ENCODE measurements at places on chromosomes 13 and 19. TPM values are rescaled to one million over a fixed set of nuclear protein-coding genes. Genes with fewer than 3 reads are reported as not detected.

Gene LILRA1
- 4.7 TPM for total RNA-seq

GRCh38 chr13:43374621-43375020, 351.2 kb downstream of the DNAJC15 start:
- H3K4me1 ChIP-seq, result no peaks in the 10 kb centered on the region
- H3K4me3 ChIP-seq, result no peak overlapping the region
- H3K36me3 ChIP-seq, result no peaks in the 10 kb centered on the region
- H3K27me3 ChIP-seq, result no peaks in the 10 kb centered on the region
- no peak overlapping the region for H3K27ac ChIP-seq

GRCh38 chr19:34181111-34181864, 9.0 kb downstream of the LSM14A start:
- H3K36me3 ChIP-seq, result no peaks in the 10 kb centered on the region
- H3K4me3 ChIP-seq, result no peak overlapping the region

DNA sequence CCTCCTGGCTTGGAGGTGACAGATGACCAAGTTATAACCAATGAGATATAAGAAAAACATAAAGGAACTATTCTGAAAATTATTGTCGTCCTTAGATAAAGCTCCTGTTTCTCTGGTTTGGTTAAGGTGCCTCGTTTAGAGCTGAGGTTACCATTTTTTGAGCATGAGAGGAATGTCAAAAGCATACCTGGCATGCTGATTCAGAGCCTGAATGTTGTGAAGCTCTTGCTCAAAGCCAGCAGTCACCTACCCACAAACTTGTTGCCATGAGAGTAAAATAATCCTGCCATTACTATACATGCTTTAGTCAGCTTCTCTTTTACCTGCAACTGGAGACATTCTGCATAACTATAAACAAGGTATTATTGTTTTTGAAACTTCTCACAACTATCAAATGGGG, 1116.2 kb downstream of the DIAPH3 start:
- H3K4me3 ChIP-seq, result no peak overlapping the region
- DNase-seq, result no peak
- H3K27me3 ChIP-seq, result no peaks in the 10 kb centered on the region
- H3K27ac ChIP-seq, result no peak overlapping the region

DNA sequence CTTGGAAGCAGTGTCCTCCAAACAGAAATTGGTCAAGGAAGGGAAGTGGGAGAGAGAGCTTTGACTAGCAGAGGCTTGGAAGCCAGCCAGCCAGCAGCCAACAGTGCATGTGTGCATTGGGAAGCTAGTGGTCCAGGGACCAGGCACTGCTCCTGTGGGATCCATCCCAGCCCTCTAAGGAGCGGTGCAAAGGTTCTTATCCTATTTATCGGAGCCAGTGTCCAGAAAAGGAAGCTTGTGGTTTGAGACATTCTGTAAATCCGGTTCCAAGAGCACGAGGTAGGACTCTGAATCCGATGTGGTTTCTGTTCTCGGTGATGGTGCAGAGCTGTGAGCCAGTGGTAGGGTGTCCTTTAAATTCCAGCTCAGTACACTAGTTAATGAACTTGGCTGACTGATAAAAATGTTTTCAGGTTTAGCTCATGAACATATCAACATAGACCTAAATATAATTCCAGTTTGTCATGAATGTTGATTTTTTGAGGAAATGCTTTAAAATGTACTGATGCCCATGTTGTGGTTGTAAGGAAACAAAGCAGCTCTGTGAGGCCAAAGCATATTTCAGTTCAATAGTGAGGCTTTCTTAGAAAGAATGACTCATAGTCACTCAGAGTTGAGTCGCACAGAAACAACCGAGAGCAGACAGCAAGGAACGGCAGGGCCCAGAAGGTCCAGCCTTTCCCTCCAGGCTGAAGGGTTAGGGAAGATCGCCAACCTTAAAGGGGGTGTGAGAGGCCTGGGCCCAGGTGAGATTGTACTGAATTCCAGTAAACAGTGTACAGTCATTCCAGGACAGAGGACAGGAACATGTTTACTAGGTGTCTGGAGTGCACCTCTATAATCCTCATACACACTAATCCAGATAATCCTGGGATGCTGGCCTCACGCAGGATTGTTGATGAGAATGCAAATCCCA, 21.5 kb upstream of the GARRE1 start:
- no peaks in the 10 kb centered on the region for H3K27me3 ChIP-seq
- H3K27ac ChIP-seq, result no peak overlapping the region
- H3K36me3 ChIP-seq, result peaks cover 31% of the 10 kb centered on the region
- H3K4me3 ChIP-seq, result no peak overlapping the region
- H3K4me1 ChIP-seq, result peaks cover 11% of the 10 kb centered on the region

GRCh38 chr19:42024622-42025111, 30.6 kb upstream of the ATP1A3 start:
- no peak overlapping the region for H3K4me3 ChIP-seq
- no peak overlapping the region for H3K27ac ChIP-seq
- no peaks in the 10 kb centered on the region for H3K36me3 ChIP-seq
- H3K27me3 ChIP-seq, result peaks cover 5% of the 10 kb centered on the region
- H3K4me1 ChIP-seq, result peaks cover 3% of the 10 kb centered on the region
- no peak for DNase-seq

- no peak overlapping the region for H3K27ac ChIP-seq
- no peaks in the 10 kb centered on the region for H3K36me3 ChIP-seq
- H3K4me3 ChIP-seq, result no peak overlapping the region
- DNase-seq, result no peak
- H3K27me3 ChIP-seq, result no peaks in the 10 kb centered on the region
These were observed 23.1 kb upstream of the KLF5 start for GRCh38 chr13:73035660-73036059.

Gene MEIS3
- total RNA-seq, result 4.3 TPM

Gene CACNA1A
- total RNA-seq, result 0.26 TPM

DNA sequence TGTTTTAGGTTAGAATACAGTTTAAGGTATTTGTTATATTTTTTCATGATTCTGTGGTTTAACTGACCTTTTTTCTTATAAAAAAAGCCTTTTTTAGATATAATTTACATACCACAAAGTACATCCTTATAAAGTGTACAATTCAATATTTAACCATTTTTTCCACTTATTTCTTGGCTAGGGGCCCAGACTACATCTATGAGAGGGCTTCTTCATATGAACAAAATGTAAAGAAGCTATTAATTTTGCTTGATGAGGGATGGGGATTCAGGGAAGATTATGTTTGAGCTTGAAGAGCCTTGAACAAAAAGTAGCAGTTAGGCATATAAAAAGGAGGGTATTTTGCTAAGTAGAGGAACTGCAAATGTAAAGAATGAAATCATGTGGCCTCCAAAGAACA, 2.2 kb downstream of the CCDC122 start:
- no peak overlapping the region for H3K4me3 ChIP-seq
- no peaks in the 10 kb centered on the region for H3K36me3 ChIP-seq
- no peak overlapping the region for H3K27ac ChIP-seq

Gene SLAIN1
- total RNA-seq, result 16.4 TPM

DNA sequence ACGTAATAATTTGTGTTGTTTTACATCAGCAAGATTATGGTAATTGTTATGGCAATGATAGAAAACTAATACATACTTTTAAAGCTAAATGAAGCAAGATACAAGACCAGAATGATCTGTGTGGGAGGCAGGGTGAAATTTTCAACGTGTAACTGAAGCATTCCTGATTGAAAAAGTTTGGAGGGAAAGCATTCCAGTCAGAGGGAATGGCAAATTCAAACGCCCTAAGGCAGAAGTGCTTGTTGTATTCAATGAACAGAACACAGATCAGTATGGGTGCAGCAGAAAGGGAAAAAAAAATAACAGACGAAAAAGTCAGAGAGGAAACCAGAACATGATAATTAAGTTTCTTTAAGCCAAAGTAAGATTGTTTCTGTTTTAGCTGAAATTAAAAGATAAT, 928.5 kb upstream of the SLITRK1 start:
- no peaks in the 10 kb centered on the region for H3K4me1 ChIP-seq
- no peak overlapping the region for H3K4me3 ChIP-seq
- DNase-seq, result no peak
- no peaks in the 10 kb centered on the region for H3K36me3 ChIP-seq
- no peaks in the 10 kb centered on the region for H3K27me3 ChIP-seq
- no peak overlapping the region for H3K27ac ChIP-seq

Gene ZNF724
- total RNA-seq, result 2.3 TPM

DNA sequence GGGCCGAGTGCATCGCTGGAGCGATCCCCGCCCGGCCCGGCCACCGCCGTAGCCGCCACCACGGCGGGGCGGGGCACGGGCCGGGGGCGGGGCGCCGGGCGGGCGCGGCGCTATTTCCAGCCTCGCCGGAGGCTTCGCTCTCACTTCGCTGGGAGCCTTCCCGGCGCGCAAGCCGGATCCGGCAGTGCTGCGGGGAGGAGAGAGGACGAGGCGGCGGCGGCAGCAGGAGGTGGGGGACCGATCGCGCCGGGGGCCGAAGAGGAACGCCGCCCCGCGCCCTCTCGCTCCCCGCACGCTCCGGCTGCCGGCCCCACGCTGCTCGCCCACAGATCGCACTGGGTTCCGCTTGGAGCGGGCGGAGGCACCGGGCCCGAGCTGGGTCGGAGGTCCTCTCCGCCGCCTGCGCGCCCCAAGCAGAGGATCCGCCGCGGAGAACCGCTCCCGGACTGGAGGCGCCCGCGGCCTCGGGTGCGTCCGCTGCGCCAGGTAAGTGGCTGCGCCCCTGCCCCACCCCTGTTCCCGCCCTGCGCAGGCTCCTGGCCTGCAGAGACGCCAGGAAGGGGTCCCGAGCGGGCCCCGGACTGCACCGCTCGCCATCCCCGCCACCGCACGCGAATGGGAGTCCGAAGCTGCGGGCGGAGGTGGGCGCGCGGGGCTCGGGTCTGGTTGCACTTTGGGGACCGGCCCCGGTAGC, at the start of gene CHST8:
TSS of gene CHST8 (plus strand) at position 143 of the 694 bp plus-strand sequence. CDS start 67,309 bp downstream, outside the sequence.
- no peak within 1 kb of the TSS for H3K27ac ChIP-seq
- no peak for DNase-seq
- H3K4me3 ChIP-seq, result peak within 1 kb of the TSS; percentile 41
- H3K27me3 ChIP-seq, result peaks cover 52% of the 10 kb centered on the region

Gene CYP4F8
- 2.1 TPM for total RNA-seq

- no peak for DNase-seq
- H3K4me3 ChIP-seq, result no peak overlapping the region
- H3K27ac ChIP-seq, result peak overlapping the region; percentile 0
- H3K36me3 ChIP-seq, result no peaks in the 10 kb centered on the region
- H3K4me1 ChIP-seq, result peaks cover 37% of the 10 kb centered on the region
These were observed 52.5 kb downstream of the FOXO1 start for GRCh38 chr13:40613914-40614313.

DNA sequence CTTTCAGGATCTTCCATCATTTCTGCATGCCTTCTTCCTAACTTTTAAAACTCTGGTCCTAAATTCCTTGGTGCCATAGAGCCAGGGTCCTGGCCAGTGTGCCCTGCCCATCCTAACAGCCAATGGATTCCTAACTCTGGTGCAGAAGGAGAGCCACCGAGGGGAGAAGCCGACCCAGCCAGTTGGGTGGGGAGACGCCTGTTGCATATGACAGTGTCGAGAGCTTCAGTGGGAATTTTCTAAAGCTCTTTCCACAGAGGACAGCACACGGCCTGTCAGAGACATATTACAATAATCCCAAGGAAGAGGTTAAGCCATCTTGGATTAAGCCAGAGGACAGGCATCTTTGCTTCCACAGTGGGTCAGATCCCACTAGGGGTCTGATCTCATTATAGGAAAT, 180.4 kb downstream of the ZNF536 start:
- H3K36me3 ChIP-seq, result no peaks in the 10 kb centered on the region
- peaks cover 3% of the 10 kb centered on the region for H3K27me3 ChIP-seq
- DNase-seq, result no peak
- H3K4me1 ChIP-seq, result no peaks in the 10 kb centered on the region
- no peak overlapping the region for H3K4me3 ChIP-seq

DNA sequence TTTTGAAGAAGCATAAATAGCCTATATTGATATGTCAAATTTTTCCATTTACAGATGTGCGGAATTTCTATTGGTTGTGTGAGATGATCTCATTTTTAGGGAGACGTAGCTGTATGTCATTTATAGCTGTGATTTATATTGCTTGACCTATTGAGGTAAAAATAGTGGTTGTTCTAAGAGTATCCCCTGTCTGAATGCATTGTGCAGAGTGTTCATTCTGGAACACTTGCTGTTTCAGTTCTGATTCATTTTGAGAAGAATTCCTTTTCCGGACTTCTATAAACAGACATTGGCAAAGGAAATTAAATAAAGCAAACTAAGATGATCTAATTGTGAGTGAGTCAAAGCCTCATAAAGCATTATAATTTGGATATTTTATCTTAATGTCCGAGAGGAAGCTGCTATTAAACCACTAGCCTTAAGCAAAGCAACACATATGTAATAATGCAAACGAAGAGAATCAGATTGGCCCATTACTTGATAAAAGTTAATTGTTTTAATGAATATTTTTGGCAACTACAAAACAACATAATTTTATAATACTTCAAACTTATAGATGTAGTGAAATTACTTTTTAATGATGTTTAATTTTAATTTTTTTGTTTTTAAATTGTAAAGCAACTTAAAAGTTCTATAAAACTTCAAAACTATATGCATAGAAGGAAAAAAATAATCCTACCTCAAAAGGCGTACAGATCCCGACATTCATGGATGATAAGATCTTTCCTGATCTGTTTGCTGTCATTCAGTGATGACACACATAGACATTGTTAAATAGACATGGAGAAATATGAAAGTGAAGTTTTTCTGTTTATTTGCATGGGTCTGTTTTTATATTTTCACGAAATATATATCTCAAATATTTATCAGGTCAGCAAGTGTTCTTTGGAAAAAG, 942.6 kb upstream of the SLC10A2 start:
- no peak for DNase-seq
- no peaks in the 10 kb centered on the region for H3K4me1 ChIP-seq
- H3K27ac ChIP-seq, result no peak overlapping the region
- no peaks in the 10 kb centered on the region for H3K36me3 ChIP-seq
- no peak overlapping the region for H3K4me3 ChIP-seq

- no peaks in the 10 kb centered on the region for H3K27me3 ChIP-seq
- H3K36me3 ChIP-seq, result no peaks in the 10 kb centered on the region
- H3K27ac ChIP-seq, result no peak overlapping the region
- H3K4me1 ChIP-seq, result no peaks in the 10 kb centered on the region
These were observed 1671.5 kb upstream of the SLC10A2 start for GRCh38 chr13:104737713-104738112.

DNA sequence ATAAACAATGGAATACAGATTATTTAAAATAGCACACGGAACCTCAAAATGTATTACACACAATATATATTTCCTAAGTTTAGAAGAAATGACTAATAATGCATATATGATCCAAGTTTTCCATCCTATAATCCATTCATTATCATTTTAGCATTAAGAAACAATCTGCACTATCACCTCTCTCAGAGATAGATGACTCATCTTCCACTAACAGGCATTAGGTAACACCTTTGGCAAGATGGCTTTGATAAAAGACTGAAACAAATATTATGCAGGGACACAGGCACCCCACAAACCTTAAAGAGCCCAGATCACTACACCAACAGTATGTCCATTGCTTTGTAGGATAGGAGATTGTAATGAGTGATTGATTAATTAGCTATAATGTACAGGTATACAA, 4.1 kb downstream of the ENOX1 start:
- DNase-seq, result no peak
- no peak overlapping the region for H3K4me3 ChIP-seq
- no peaks in the 10 kb centered on the region for H3K36me3 ChIP-seq
- no peak overlapping the region for H3K27ac ChIP-seq
- H3K27me3 ChIP-seq, result peaks cover 19% of the 10 kb centered on the region

Gene BRME1
- total RNA-seq, result 2.0 TPM

Gene CEACAM4
- 4.6 TPM for total RNA-seq

- no peak for DNase-seq
- H3K27me3 ChIP-seq, result no peaks in the 10 kb centered on the region
- H3K36me3 ChIP-seq, result no peaks in the 10 kb centered on the region
These were observed 54.3 kb downstream of the GATAD2A start for GRCh38 chr19:19459707-19460251.
